ENCODE measurements at places on chromosomes 1 and 21. TPM values are rescaled to one million over a fixed set of nuclear protein-coding genes. Genes with fewer than 3 reads are reported as not detected.

The NHLH1 gene
- total RNA-seq = 0.78 TPM

The MCL1 gene
- total RNA-seq = 224 TPM

The SLC30A2 gene
- total RNA-seq = 0.11 TPM

DNA sequence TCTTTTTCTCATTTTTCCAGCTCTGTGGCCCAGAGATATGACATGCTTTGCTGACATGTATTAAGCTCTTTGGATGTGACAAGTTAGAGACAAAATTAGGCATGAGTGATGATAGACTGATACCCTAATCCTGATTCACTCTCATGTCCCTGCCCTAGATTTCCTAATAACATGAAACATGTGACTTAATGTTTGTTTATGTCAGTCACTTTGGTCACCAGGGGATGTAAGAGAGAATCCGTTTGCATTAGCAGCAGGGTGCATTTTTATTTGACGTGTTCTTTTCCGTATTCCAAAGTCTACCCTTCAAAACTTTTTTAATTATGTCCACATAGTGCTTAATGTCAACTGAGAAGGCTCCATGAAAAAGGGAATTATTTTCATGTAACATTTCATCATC lies 192.4 kb downstream of the HMCN1 start:
- no peaks in the 10 kb centered on the region for H3K36me3 ChIP-seq
- no peaks in the 10 kb centered on the region for H3K4me1 ChIP-seq
- H3K4me3 ChIP-seq = no peak overlapping the region

- H3K4me1 ChIP-seq = no peaks in the 10 kb centered on the region
- no peak overlapping the region for H3K27ac ChIP-seq
- no peaks in the 10 kb centered on the region for H3K36me3 ChIP-seq
Observed at GRCh38 chr21:26965040-26965906, 1.6 kb downstream of the ADAMTS5 start.

DNA sequence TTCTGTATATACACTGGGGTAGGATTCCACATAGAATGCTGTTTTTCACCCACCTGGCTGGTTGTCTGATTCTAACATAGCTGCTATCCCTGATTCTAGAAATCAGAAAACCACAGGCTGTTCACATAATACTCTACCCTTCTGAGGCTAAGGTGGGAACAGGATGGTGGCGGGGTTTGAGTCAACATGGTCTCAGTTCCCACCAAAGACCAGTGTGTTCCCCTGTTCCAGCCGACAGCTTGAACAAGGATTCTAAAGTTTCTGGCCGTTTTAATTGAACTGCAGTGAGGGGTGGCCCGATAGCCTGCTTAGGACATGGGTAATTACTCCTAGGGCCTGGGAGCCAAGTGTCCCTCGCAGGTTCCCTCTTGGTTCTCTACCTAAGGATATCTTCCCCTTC lies 38.4 kb downstream of the PEX14 start:
- DNase-seq = no peak
- H3K27me3 ChIP-seq = no peaks in the 10 kb centered on the region
- H3K27ac ChIP-seq = no peak overlapping the region
- H3K4me3 ChIP-seq = no peak overlapping the region
- H3K4me1 ChIP-seq = peaks cover 31% of the 10 kb centered on the region
